Mucosa of gallbladder (tissue), 1 donor: ENCODE measurements at places on chromosomes 2 and 18. TPM values are rescaled to one million over a fixed set of nuclear protein-coding genes. Genes with fewer than 3 reads are reported as not detected.

GRCh38 chr2:108594132-108594981 is 60.1 kb downstream of the LIMS1 start:
- no peak for DNase-seq

DNA sequence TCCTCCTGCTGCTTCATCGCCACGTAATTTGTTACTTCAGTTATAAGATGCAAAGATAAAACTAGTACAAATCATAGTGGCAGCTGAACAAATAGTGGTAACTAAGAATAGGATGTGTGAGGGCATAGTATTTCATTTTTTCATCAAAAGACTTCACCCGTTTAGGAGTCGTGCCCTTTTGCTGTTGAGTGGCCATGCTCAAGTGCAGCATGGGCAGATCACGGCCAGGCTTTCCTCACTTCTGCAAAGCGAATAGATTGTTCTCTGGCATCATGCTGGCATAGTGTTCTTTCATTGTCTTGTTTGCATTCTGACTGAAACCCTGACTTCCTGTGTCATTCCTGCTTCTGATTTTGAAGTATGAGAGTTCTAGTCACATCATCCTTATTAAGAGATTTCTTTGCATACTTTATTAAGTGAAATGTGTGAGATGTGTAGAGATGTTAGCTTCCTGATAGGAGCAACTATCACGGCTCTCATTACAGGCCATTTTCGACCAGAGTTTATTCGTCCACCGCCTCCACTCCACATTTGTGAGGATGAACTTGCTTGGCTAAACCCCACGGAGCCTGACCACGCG is 11.8 kb downstream of the CNOT11 start:
- DNase-seq, result no peak

DNA sequence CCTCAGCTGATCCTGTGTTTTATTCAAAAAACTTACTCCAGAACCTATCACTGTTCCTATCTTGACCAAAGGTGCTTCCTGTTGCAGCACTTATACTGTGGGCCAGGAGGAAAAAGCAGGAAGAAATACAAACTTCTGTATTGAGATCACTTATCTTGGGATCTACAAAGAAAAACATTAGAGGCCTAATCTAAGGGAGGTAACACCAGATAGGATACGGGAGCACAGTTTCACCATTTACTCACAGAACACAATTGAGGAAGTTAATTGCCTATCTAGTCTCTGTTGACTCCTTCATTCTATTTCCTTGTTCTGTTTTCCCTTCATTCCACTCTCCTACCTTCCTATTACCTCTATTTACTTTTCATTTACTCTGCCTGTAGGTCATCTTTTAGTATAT is 287.2 kb upstream of the LINC00305 start:
- no peak for DNase-seq

DNA sequence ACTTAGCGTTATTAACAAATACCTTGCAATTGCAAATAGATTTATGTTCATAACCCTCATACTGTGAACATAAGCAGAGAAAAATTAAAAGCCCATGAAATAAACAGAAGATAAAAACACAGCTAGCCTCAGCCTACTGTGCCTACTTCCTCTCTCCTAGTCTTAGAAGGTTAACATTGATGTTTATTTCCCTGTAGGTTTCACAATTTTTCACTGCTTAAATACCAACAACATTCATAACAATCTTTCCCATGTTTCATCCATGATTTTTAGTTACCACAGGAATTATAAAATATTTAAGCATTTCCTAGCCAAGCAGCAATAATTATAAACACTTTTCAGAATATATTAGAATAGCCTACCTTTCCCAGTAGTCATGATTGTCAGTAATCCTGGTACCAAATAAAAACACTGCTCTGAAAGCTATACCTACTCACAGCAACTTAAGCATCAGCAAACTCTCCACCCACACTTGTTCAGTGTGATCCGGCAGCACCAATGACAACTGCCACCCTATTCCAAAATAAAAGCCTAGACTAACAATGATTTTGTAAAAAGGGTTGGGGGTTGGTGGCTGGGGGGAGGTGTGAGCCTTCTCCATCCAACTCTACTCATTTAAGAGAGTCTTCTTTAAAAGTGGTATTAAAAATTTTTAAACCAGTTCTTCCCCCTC is 40.6 kb upstream of the RNU4ATAC start:
- no peak for DNase-seq

The TRMT61B gene
- total RNA-seq, result 14.6 TPM

DNA sequence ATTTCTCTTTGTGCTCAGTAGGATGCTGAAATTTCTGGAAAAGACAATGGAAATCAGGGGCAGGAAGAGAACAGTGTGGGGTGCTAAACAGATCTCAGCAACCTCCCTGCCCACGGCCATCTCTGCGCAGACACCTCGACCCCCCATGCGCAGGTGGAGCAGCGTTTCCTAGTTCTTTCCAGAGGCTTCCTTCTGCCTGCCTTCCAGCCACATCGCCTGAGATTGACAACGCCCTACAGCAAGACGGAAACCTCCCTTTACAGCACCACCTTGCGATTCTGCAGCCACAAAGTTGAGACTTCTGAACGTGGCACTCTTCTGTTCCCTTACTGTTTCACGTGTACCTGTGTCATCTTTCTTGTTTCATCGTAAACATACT is 31.4 kb upstream of the CASP8 start:
- DNase-seq, result no peak

GRCh38 chr2:85753525-85754312 is at the start of gene ATOH8:
Gene ATOH8 (plus strand): TSS chr2:85753991. CDS start chr2:85754190, 199 bp downstream.
- peak; percentile 66 for DNase-seq

The CLASP1 gene
- 51.4 TPM for total RNA-seq

DNA sequence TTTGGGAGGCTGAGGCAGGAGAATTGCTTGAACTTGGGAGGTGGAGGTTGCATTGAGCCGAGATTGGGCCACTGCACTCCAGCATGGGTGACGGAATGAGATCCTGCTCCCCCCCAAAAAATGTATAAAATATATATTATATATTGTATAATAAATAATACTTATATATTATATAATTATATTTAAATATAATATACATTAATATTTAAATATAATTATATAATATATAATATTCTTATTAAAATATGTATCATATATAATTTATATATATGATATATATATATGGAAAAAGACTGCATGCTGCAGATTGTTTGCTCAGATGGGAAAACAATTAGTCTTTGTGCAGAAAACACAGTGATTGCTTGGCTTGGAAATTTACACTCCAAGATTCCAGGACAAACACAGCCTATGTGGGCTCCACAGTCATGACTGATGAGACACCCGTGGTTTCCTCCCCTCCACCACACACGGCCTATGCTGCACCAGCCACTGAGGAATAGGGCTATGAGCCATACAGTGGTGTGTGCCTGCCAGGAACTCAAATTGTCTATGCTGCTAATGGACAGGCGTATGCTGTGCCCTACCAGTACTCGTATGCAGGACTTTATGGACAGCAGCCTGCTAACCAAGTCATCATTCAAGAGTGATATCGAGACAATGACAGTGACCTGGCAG is 30.0 kb downstream of the PMAIP1 start:
- no peak for DNase-seq

The FRZB gene
- 46.5 TPM for total RNA-seq

The OTX1 gene
- total RNA-seq, result not detected

DNA sequence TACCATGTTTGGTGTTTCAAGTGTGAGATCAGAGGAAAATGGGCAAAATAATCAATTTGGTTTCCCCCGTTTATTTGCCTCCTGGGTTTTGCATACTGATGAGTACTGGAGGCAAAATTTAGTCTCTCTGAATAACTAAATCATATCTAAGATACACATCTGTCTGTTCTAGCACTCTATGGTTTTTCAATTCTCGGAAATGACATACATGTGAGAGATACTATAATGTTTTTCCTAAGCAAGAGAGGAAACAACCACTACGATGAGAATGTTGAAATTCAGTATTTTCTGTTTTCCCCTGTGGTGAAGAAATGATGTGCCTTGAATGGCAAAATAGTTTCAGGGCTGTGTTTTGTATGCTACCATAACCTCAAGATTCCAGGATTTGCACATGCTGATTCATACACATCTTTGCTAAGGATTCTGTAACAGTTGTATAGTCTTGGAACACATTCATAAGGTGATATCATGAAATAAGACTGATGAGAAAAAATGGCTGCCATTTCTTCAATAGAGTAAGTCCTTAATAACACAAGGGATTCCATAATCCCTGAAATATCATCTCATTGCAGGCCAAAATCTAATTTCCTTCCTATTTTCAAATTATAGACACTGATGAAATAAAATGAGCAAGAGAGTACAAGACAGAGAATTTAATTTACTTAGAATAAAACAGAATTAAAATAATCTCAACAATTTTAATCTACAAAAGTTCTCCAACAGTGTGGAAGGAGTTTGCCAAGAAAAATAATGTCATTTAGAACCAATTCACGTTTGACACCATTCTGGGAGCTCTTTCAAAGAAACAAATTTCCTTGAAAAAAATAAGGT is 316.6 kb downstream of the FIGN start:
- DNase-seq, result no peak

GRCh38 chr2:144267239-144267638 is 252.7 kb downstream of the ZEB2 start:
- DNase-seq, result no peak

GRCh38 chr2:72887740-72888437 is 681 bp downstream of the SPR start:
- DNase-seq, result peak; percentile 87

- DNase-seq, result no peak
Observed at GRCh38 chr2:18907508-18907907, 318.1 kb upstream of the NT5C1B start.

DNA sequence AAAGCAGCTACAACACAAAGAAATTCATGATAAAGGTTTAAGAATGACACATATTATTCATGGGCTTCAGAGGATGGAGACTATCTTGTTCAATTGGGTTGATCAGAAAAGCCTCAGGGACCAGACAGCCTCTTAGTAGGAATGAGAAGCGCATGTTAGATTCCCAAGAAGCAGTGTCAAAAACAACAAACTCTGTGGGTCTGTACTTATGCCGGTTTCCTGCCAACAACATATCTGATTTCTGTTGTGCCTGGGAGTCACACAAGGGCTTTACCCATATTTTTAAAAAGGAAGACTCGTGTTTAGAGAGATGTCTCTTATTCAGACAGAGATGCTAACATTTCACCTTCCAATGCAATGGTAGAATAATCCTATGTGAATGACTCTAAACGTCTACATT is 2180.6 kb upstream of the CELF4 start:
- no peak for DNase-seq

- no peak for DNase-seq
Observed at GRCh38 chr2:238739668-238740067, 108.2 kb upstream of the TWIST2 start.

GRCh38 chr2:198102856-198103255 is 298.5 kb downstream of the PLCL1 start:
- DNase-seq, result no peak

The ANKRD62 gene
- total RNA-seq, result not detected

The INHA gene
- 0.37 TPM for total RNA-seq

DNA sequence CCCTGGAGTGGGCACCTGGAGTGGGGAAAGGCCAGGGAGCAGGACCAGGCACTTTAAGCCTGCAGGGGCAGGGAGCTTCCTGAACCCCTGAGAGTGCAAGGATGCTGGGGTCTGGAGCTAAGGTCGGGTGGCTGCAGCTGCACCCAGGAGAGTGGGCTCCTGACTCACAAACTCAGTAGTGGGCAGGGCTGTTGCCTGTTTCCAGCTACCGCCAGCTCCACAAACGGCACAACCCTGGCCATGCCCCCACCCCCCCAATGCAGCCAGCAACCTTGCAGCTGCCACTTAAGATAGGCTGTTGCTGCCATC is 688.8 kb downstream of the NYAP2 start:
- no peak for DNase-seq

GRCh38 chr2:218401890-218402289 is 2.2 kb downstream of the CTDSP1 start:
- DNase-seq, result no peak

GRCh38 chr2:136468799-136469369 is 296.5 kb upstream of the THSD7B start:
- no peak for DNase-seq

- peak; percentile 12 for DNase-seq
Observed at GRCh38 chr2:164620873-164621763, at the start of gene GRB14. Gene GRB14 (minus strand): TSS chr2:164621482. CDS start chr2:164621309, 173 bp downstream.

The LRP1B gene
- 0.26 TPM for total RNA-seq

DNA sequence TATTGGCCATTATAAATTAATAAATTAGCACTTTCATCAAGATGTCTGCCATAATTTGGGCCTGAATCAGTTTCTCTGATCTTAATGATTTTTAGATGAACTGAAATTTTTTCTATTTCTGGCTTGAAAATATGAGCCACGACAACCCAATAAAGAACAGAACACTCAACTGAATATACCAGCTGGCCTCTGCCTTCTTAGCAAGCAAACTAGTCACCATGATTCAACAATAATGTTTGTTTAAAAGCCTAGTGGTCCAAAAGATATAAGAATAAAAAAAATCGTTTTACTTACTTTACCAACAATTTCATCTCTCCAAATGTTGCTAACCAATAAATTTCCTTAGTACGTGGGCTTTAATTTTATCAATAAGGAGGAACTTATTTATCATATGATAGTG is 66.7 kb upstream of the TTN start:
- no peak for DNase-seq

DNA sequence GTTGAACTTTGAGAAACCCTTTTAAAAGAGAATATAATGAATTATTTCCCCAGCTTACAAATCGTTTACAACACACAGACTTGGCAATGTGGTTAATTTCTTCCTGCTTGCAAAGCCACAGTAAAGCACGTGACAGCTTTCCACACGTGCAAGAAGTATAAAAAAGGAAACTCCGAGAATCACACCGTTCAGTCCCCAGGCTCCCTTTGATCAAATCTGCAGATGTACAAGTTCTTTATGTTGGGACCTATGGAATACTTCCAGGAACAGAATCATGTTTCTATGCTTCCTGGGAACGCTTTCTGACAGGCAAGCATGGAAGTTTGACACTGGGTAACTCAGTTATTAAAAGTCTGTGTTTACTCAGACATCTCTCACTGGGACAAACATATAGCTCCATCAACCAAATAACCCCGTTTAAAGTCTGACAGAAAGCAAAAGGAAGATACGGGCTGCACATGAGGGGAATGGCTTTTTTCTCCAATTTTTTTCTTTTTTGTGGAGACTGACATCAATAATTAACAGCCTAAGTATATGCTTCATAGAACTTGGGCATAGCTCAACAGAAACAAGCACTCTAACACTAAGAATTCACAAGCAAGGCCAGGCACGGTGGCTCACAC is 134.8 kb downstream of the EIPR1 start:
- DNase-seq, result no peak
